ENCODE measurements at places on chromosomes 5 and 9. TPM values are rescaled to one million over a fixed set of nuclear protein-coding genes. Genes with fewer than 3 reads are reported as not detected.

- no peak overlapping the region for H3K27ac ChIP-seq
- H3K4me1 ChIP-seq = peaks cover 38% of the 10 kb centered on the region
- DNase-seq = no peak
- peak overlapping the region; percentile 2 for H3K4me3 ChIP-seq
Measured at GRCh38 chr5:6717247-6717646, 4.0 kb downstream of the TENT4A start.

GRCh38 chr5:1273745-1274144, 21.1 kb downstream of the TERT start:
- no peak overlapping the region for H3K4me3 ChIP-seq
- H3K27me3 ChIP-seq = peaks cover 13% of the 10 kb centered on the region
- H3K36me3 ChIP-seq = no peaks in the 10 kb centered on the region
- DNase-seq = no peak
- H3K27ac ChIP-seq = no peak overlapping the region
- H3K4me1 ChIP-seq = peaks cover 30% of the 10 kb centered on the region

The SIT1 gene
- 0.13 TPM for polyA plus RNA-seq

DNA sequence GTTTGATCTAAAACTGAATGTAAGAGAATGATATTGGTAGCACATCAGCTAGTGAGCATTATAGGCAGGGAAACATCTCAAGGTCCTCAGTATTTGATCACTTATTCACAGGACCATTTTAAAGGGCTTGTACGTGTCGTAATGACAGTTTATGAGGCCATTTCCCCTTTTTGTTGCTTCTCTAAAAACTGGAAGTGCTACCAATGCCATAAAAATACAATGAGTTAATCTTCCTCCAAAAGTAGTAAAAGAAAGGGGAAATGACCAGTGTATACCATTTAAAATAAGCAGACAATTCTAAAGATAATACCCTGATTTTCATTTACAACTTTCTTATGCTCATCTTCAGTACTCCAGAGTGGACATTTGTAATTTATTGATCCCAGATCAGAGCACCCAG, 285.8 kb upstream of the PCSK5 start:
- no peak for DNase-seq
- H3K4me3 ChIP-seq = no peak overlapping the region
- H3K4me1 ChIP-seq = no peaks in the 10 kb centered on the region
- H3K27ac ChIP-seq = no peak overlapping the region
- no peaks in the 10 kb centered on the region for H3K36me3 ChIP-seq
- no peaks in the 10 kb centered on the region for H3K27me3 ChIP-seq

DNA sequence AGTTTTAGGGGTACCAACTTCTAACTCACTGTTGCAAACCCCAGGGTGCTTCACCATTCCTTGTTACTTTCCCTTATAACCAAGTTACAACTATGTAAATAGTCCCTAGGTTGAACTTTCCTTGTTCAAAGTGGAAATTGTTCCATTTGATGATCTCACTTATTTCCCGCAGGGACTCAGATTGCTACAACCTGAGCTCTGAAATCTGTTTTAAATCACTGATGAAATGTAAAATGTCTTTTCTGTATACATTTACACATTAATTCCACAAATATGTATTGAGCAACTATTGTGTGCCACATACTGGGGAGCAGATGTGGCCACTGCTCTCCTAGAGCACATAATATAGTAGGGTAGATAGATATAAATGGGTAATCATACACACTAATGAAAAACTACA, 69.1 kb upstream of the TARS1 start:
- no peaks in the 10 kb centered on the region for H3K36me3 ChIP-seq
- no peak for DNase-seq
- no peak overlapping the region for H3K27ac ChIP-seq
- H3K4me1 ChIP-seq = no peaks in the 10 kb centered on the region
- H3K4me3 ChIP-seq = no peak overlapping the region

DNA sequence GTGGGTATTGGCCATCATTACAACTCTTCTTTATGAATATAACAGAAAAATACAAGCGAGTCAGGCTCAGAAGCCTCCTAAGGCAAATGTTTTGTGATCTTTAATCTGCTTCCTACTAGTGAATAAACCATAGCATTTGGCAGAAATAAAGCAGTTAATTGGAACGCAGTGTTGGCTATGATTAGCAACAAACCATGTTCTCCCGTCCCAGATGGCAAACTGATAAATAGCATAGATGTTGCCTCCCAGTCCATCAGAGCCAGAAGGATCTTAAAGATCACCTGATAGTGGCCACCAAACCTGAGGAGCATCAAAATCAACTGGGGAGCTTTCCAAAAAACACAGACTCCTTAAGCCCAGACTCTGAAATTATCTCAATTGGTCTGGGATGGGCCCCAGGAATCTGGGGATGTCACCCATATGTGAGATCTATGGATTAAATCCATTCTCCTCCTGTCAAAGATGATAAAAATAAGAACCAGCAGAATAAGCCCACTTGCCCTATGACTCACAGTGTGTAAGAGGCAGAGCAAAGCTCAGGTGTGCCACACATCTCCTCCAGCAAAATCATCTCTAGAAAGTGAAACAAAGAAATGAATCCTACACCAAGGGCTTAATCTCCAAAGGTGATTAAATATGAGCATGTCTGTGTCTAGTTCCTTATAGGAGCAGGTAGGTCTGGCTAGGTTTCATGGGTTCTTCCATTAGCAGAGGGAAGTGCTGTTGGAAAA, 50.3 kb downstream of the APBA1 start:
- H3K27me3 ChIP-seq = no peaks in the 10 kb centered on the region
- H3K4me1 ChIP-seq = no peaks in the 10 kb centered on the region
- H3K4me3 ChIP-seq = no peak overlapping the region
- no peak overlapping the region for H3K27ac ChIP-seq

- no peak overlapping the region for H3K27ac ChIP-seq
- no peaks in the 10 kb centered on the region for H3K4me1 ChIP-seq
- DNase-seq = no peak
- no peak overlapping the region for H3K4me3 ChIP-seq
- no peaks in the 10 kb centered on the region for H3K36me3 ChIP-seq
- H3K27me3 ChIP-seq = peaks cover 61% of the 10 kb centered on the region
Measured at GRCh38 chr9:133928248-133928764, 63.8 kb downstream of the VAV2 start.

GRCh38 chr9:136799079-136799853, 3.1 kb downstream of the CCDC183 start:
- no peaks in the 10 kb centered on the region for H3K36me3 ChIP-seq
- H3K27me3 ChIP-seq = no peaks in the 10 kb centered on the region
- DNase-seq = no peak
- peaks cover 40% of the 10 kb centered on the region for H3K4me1 ChIP-seq

GRCh38 chr5:53008751-53009150, 19.6 kb downstream of the ITGA2 start:
- no peaks in the 10 kb centered on the region for H3K27me3 ChIP-seq
- H3K36me3 ChIP-seq = no peaks in the 10 kb centered on the region
- no peaks in the 10 kb centered on the region for H3K4me1 ChIP-seq

DNA sequence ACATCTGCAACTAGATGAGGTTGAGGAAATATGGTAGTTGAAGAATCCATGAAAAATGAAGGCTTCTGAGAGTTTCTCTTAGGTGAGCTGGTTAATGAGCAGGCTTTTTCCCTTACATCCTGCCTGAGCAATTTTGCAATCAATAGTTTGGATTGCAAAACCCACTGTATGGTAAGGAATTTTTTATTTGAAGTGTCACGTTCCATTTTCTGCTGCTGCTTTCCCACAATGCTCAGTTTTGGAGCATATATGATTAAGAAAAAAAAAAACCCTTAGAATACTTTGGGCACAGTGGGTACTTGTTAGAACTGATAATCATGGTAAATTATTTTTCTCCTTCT, 144.2 kb downstream of the PCSK1 start:
- no peaks in the 10 kb centered on the region for H3K4me1 ChIP-seq
- DNase-seq = no peak
- H3K27me3 ChIP-seq = no peaks in the 10 kb centered on the region
- no peaks in the 10 kb centered on the region for H3K36me3 ChIP-seq
- no peak overlapping the region for H3K27ac ChIP-seq

GRCh38 chr9:73426269-73426668, 274.6 kb downstream of the ANXA1 start:
- H3K27ac ChIP-seq = no peak overlapping the region
- no peaks in the 10 kb centered on the region for H3K27me3 ChIP-seq
- H3K4me3 ChIP-seq = no peak overlapping the region
- no peak for DNase-seq

- DNase-seq = no peak
- H3K27me3 ChIP-seq = peaks cover 26% of the 10 kb centered on the region
Measured at GRCh38 chr5:150234576-150235499, 45.0 kb downstream of the SLC6A7 start.

DNA sequence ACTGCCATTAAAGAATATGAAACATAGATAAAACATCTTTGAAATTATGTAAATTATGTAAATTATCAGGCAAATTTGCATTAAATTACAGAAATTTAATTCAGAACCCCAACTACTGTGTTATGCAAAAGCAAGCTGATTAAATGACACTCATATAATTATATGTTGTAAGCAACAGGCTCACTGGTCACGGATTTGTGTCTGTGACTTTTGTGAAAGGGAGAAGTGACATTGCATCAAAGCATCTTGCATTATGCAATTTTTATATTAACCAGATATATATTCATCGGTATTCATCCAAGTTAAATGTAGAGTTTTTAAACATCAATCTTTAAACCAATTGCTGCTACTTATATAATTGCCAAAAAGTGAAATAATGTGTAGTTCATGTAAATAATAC, 13.0 kb upstream of the GLIPR2 start:
- H3K4me3 ChIP-seq = no peak overlapping the region
- DNase-seq = no peak
- H3K4me1 ChIP-seq = no peaks in the 10 kb centered on the region
- no peaks in the 10 kb centered on the region for H3K36me3 ChIP-seq
- H3K27ac ChIP-seq = no peak overlapping the region

DNA sequence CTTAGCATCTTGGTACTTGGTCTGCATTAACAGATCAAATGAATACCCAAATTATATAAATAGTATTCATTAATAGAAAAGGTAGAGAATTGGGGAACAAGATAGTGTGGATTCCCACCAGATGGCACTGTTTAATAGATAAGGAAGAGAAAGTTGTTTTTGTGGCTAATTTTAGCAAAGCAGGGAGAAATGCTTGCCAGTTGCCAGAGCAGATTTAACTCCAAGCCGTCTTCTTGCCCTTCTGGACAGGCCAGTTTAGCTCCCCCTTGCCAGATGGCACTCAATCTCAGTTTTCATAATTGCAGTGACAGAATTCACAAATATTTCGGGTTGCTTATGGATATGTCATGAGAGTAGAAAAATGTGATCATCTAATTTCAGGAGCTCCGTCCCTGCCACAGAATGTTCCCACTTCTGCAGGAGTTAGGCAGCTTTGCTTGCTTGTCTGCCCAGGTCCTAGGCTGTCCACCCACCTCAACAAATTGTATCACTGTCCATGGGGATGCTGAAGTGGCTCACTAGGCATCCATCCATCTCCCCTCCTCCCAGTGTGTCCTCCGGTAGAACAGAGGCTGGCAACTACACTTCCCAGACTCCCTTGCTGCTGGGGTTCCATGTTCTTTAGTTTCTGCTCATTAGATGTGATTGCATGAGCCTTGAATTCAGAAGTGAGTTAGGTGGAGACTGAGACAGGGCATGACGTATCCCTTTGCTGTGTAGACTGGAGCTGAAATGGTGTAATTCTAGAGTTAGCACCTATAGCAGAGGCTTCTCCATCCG, 11.8 kb upstream of the HEXB start:
- peak; percentile 24 for DNase-seq
- H3K27ac ChIP-seq = no peak overlapping the region
- H3K36me3 ChIP-seq = no peaks in the 10 kb centered on the region
- H3K4me3 ChIP-seq = no peak overlapping the region
- no peaks in the 10 kb centered on the region for H3K4me1 ChIP-seq
- H3K27me3 ChIP-seq = peaks cover 22% of the 10 kb centered on the region

The SH3TC2 gene
- polyA plus RNA-seq = 0.20 TPM

The LCNL1 gene
- 0.11 TPM for polyA plus RNA-seq

The PCDHGA1 gene
- 0.05 TPM for polyA plus RNA-seq

The RAPGEF1 gene
- 27.9 TPM for polyA plus RNA-seq

The ADAMTS19 gene
- polyA plus RNA-seq = not detected

DNA sequence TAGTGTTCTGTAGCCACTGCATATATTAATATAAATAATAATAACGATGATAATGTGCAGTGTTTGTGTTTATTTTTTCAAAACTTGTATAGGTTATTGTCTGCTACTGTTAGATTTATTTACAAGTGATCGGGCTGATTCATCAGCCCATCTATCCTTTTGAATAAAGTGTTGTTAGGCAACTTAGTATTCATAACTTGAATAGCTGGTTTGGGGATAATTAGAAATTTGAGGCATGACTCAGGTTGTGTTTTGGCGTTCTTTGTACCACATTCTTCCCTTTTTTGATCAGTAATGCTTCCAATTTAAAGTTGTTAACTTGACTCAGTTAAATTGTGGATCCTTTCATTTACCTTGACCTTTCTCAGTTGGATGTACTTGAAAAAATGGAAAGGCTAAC, 69.7 kb downstream of the FOCAD start:
- no peak overlapping the region for H3K4me3 ChIP-seq
- H3K4me1 ChIP-seq = no peaks in the 10 kb centered on the region
- H3K36me3 ChIP-seq = no peaks in the 10 kb centered on the region
- H3K27ac ChIP-seq = no peak overlapping the region

The TSLP gene
- polyA plus RNA-seq = 1.2 TPM

GRCh38 chr5:167723254-167723871, 568.1 kb upstream of the WWC1 start:
- no peaks in the 10 kb centered on the region for H3K4me1 ChIP-seq
- no peaks in the 10 kb centered on the region for H3K27me3 ChIP-seq
- no peaks in the 10 kb centered on the region for H3K36me3 ChIP-seq
- no peak overlapping the region for H3K4me3 ChIP-seq
- peak; percentile 65 for DNase-seq

DNA sequence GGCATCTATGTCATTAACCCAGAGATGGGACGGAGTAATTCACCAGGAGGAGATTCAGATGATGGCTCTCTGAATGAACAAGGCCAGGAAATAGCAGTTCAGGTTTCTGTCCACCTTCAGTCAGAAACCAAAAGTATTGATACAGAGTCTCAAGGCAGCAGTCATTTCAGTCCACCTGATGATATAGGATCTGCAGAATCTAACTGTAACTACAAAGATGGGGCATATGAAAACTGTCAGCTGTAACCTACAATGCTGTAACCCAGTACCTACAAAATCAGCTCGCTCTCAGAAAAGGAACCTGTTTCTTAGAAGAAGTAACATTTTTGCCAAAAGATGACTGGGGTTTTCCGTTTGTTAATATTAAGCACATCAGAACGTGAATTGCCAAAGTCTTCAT, 14.7 kb downstream of the MFAP3 start:
- no peaks in the 10 kb centered on the region for H3K27me3 ChIP-seq
- no peaks in the 10 kb centered on the region for H3K4me1 ChIP-seq
- peaks cover 51% of the 10 kb centered on the region for H3K36me3 ChIP-seq
- H3K27ac ChIP-seq = no peak overlapping the region
- H3K4me3 ChIP-seq = no peak overlapping the region

Measured in K562 (cell line).